ENCODE measurements at places on chromosomes 1 and 21. TPM values are rescaled to one million over a fixed set of nuclear protein-coding genes. Genes with fewer than 3 reads are reported as not detected.
A peak's percentile ranks its signal among the peaks of the same experiment; 100 is the strongest.

DNA sequence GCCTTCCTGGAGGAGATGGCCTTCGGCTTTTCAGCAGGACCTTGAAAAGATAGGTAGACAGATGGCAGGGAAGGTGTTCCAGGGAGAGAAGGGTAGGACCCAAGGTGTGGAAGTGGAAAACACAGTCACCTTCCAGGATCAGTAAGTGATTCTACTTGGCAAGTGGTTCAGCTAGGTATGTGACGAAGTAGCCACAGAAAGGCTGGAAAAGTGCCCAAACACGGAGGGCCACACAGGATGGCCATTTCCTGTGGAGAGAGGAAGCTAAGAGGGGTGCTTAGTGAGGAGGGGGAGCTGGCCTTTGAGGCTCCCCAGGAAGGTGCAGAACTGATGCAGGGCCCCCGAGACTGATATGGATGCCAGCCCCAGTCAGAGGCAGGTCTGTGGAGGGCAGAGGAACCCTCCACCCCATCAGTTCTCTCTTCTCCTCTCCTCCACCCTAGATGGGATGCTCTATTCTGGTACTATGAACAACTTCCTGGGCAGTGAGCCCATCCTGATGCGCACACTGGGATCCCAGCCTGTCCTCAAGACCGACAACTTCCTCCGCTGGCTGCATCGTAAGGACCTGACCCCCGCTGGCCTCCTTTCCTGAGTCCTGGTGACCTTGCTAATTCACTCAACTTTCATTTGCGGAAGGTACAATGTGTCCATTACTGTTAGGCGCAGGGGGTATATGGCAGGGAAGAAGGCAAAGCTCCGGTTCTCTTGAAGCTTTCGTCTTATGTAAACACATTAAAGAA, 6.8 kb downstream of the SEMA4A start:
- peak overlapping the region; percentile 18 for H3K4me3 ChIP-seq
- H3K4me1 ChIP-seq = peaks cover 10% of the 10 kb centered on the region
- no peak overlapping the region for H3K27ac ChIP-seq
- no peaks in the 10 kb centered on the region for H3K27me3 ChIP-seq
- DNase-seq = no peak

DNA sequence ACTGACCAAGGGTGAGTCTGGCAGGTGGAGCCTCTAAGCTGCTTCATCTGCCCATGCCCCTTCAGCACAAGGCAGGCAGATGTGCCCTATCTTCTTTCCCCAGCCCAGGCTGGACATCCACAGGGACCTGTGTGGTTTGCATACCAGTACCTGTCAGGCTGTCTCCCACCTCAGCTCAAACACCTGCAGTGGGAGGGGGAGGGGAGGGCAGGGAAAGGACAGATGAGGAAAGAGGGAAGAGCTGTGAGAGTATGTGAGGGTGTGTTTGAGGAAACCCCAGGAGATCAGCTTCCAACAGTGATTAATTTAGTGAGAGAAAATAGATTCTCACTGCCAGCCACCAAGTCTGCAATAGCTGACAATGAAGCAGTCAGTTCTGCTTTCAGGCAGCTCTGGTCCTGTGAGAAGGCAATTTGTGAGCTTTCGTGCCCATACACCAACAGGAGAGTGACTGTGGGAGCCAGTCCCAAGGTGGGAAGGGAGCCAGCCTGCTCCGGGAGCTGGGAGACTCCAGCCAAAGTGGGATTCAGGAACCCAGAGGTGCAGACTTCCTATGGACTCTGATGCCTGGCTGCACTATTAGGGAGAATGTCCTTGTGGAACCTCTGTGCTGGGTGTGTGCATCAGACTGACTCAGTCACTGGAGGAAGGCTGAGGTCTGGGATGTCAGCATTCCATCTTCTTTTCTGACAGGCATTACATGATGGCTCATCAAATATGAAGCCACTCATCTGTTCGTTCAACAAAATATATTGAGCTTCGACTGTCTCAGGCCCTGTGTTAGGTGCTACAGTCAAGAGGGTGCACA, 59.7 kb downstream of the TNR start:
- no peaks in the 10 kb centered on the region for H3K36me3 ChIP-seq
- no peaks in the 10 kb centered on the region for H3K4me1 ChIP-seq
- H3K27ac ChIP-seq = no peak overlapping the region
- no peak overlapping the region for H3K4me3 ChIP-seq

Gene TP73
- total RNA-seq = not detected

- H3K4me1 ChIP-seq = peaks cover 21% of the 10 kb centered on the region
- peak overlapping the region; percentile 74 for H3K27ac ChIP-seq
- DNase-seq = no peak
- no peaks in the 10 kb centered on the region for H3K36me3 ChIP-seq
- no peaks in the 10 kb centered on the region for H3K27me3 ChIP-seq
Measured at GRCh38 chr1:10629816-10630571, 155.2 kb downstream of the PEX14 start.

Gene GPR137B
- total RNA-seq = 4.8 TPM

DNA sequence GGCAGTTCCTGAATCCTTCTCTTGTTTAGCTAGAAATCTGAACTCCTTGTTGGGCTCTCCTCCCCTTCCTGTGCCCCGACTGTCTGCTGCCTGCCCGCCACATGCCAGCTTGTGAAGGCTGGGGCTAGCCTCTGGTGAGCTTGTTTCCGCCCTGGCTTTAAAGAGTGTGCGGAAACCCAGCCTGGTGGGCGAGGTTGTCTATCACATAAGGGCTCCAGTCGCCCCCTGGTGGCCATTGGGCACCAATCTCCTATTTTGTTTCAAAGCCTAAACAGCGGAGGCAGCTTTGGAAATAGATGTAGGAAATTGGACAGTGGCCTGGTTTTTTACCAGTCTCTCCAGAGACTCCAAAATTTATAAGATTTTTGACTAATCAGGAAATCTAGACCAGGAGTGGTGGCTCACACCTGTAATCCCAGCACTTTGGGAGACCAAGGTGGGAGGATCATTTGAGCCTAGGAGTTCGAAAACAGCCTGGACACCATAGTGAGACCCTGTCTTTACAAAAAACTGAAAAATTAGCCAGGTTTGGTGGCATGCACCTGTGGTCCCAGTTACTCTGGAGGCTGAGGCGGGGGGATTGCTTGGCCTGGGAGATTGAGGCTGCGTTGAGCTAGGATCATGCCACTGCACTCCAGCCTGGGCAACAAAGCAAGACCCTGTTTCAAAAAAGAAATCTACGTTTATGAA, 9.8 kb downstream of the ATP8B2 start:
- H3K27me3 ChIP-seq = no peaks in the 10 kb centered on the region
- H3K4me3 ChIP-seq = no peak overlapping the region
- peaks cover 45% of the 10 kb centered on the region for H3K36me3 ChIP-seq
- no peak overlapping the region for H3K27ac ChIP-seq

DNA sequence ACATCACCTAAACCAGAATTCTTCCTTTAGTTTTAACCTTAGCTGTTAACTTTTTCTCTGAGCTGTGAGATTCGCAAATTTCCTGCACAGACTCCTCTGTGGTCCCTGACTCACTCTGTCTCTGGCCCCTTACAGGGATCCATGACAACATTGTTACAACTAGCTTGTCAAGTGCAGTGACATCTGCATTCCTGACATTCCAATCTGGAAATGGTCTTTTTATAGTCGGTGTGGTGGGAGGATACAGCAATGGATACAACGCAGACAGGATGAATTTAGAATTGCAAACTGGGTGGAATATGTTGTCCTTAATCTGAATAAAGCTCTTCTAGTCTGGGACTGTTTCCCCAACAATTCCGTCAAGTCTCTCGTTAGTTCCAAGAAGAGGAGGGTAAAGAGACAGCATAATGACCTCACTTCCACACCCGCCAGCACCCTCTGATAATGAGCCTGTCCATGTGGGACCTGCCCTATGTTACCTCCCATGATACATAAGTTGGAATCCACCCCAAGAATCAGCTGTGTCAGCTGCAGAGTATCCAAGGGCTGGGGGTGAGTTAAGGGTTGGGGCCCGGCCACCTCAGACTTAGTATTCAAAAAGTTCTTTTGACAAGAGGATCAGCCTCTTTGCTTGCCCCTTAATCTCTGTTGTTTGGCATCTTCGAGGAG, 49.4 kb downstream of the ILDR2 start:
- H3K4me1 ChIP-seq = peaks cover 26% of the 10 kb centered on the region
- H3K27me3 ChIP-seq = peaks cover 20% of the 10 kb centered on the region
- no peak overlapping the region for H3K4me3 ChIP-seq
- DNase-seq = peak; percentile 65

DNA sequence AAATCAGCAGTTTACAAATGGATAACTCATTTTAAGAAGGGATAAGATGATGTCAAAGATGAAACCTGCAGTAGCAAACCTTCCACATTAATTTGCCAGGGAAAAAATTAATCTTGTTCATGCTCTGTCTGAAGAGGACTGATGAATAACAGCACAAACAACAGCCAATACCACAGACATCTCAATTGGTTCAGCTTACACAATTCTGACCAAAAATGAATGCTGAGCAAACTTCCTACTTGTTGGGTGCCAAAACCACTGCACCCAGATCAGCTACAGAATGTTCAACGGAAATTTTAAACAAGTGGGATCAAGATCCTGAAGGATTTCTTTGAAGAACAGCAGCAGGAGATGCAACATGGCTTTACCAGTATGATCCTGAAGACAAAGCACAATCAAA, 98.3 kb downstream of the COQ8A start:
- no peaks in the 10 kb centered on the region for H3K27me3 ChIP-seq
- DNase-seq = peak; percentile 67

DNA sequence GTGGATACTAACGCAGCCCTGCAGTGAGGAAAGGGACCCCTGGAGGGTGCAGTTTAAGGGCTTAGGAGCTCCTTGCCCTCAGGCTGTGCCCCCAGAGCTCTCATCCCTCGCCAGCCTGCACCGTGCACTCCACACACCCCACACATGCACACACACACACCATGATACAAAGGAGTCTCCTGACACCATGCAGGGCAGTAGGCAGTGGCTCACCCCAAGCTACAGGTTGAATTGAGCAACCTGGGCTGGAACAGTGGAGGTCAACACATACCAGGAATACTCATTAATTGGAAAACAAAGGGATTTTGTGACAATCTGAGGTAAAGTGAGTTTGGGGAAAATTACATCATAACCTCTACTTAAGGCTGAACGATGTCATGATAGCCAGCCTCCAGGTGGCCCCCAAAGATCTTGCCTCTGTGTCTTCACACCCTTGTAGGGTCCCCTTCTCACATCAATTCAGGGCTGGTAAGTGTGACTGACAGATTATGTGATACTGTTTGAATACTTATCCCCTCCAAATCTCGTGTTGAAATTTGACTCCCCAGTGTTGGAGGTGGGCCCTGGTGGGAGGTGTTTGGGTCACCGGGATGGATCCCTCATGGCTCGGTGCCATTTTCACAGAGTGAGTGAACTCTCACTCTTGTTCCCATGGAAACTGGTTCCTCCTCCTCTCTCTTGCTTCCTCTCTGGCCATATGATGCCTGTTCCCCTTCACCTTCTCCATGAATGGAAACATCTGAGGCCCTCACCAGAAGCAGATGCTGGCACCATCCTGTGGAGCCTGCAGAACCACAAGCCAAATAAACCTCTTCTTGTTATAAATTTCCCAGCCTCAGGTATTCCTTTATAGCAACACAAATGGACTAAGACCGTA, 111.0 kb upstream of the RAB4A start:
- no peak overlapping the region for H3K27ac ChIP-seq
- H3K36me3 ChIP-seq = no peaks in the 10 kb centered on the region
- DNase-seq = peak; percentile 9
- peaks cover 4% of the 10 kb centered on the region for H3K27me3 ChIP-seq
- no peak overlapping the region for H3K4me3 ChIP-seq
- peaks cover 11% of the 10 kb centered on the region for H3K4me1 ChIP-seq

DNA sequence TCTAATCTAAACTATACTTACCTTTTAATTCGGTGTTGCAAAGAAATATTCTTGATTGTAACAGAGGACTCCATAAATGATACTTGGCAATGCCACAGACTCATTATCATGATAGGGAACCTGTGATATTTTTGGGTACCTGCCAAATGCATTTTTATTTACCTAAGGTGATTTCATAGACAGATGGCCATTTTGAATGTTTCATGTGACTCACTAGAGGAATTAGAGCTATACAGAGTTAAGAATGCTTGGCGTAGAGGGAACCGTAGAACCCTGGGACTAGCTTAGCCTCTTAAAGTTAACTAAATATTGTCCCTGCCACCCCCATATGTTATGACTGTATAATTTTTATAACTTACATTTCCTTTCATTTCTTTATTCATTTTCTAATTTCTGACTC, 136.1 kb downstream of the DISP1 start:
- no peak overlapping the region for H3K4me3 ChIP-seq
- no peaks in the 10 kb centered on the region for H3K4me1 ChIP-seq
- H3K27me3 ChIP-seq = no peaks in the 10 kb centered on the region
- no peaks in the 10 kb centered on the region for H3K36me3 ChIP-seq
- H3K27ac ChIP-seq = no peak overlapping the region

GRCh38 chr1:58340185-58340584, 206.3 kb downstream of the OMA1 start:
- H3K27me3 ChIP-seq = no peaks in the 10 kb centered on the region
- no peak overlapping the region for H3K27ac ChIP-seq
- no peak for DNase-seq
- no peak overlapping the region for H3K4me3 ChIP-seq
- H3K36me3 ChIP-seq = no peaks in the 10 kb centered on the region
- H3K4me1 ChIP-seq = no peaks in the 10 kb centered on the region

Gene SFN
- 0.25 TPM for total RNA-seq

- DNase-seq = no peak
- H3K4me3 ChIP-seq = no peak overlapping the region
- no peaks in the 10 kb centered on the region for H3K36me3 ChIP-seq
- no peaks in the 10 kb centered on the region for H3K4me1 ChIP-seq
- no peak overlapping the region for H3K27ac ChIP-seq
- peaks cover 34% of the 10 kb centered on the region for H3K27me3 ChIP-seq
Measured at GRCh38 chr1:93771843-93772242, 90.2 kb upstream of the BCAR3 start.

Gene YY1AP1
- total RNA-seq = 33.6 TPM

DNA sequence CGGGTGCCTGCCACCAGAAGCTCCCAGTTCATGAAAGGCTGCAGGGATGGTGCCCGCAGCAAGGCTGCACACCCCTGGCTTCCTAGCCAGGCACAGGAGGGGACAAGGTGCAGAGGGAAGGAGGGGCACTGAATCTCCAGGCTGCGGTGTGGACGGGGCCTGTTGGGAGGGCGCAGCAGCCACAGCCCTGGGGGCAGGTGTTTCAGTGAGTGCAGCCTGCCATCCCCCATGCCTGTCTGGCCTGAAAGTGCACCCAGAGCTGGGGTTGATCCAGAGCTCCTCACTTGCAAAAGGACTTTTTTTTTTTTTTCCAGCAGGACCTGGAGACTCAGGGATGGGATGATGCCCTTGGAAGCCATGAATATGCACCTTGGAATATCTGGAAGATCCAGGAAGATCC, 153.7 kb upstream of the C1orf174 start:
- H3K36me3 ChIP-seq = no peaks in the 10 kb centered on the region
- H3K4me3 ChIP-seq = no peak overlapping the region
- H3K27ac ChIP-seq = no peak overlapping the region
- H3K4me1 ChIP-seq = no peaks in the 10 kb centered on the region
- DNase-seq = no peak
- H3K27me3 ChIP-seq = no peaks in the 10 kb centered on the region

- H3K27me3 ChIP-seq = no peaks in the 10 kb centered on the region
- no peaks in the 10 kb centered on the region for H3K36me3 ChIP-seq
- no peak overlapping the region for H3K27ac ChIP-seq
- no peaks in the 10 kb centered on the region for H3K4me1 ChIP-seq
Measured at GRCh38 chr1:79193211-79194079, 186.9 kb upstream of the ADGRL4 start.
